Stimulated activated CD4-positive, alpha-beta T cell treated with anti-CD3 and anti-CD28 coated beads, Interleukin-4, amount 100 ng/mL, for 48 hours (primary cell): ENCODE measurements at places on chromosomes 1 and 21.

- DNase-seq: no peak
These were observed 792.0 kb downstream of the LTN1 start for GRCh38 chr21:28200726-28201125.

DNA sequence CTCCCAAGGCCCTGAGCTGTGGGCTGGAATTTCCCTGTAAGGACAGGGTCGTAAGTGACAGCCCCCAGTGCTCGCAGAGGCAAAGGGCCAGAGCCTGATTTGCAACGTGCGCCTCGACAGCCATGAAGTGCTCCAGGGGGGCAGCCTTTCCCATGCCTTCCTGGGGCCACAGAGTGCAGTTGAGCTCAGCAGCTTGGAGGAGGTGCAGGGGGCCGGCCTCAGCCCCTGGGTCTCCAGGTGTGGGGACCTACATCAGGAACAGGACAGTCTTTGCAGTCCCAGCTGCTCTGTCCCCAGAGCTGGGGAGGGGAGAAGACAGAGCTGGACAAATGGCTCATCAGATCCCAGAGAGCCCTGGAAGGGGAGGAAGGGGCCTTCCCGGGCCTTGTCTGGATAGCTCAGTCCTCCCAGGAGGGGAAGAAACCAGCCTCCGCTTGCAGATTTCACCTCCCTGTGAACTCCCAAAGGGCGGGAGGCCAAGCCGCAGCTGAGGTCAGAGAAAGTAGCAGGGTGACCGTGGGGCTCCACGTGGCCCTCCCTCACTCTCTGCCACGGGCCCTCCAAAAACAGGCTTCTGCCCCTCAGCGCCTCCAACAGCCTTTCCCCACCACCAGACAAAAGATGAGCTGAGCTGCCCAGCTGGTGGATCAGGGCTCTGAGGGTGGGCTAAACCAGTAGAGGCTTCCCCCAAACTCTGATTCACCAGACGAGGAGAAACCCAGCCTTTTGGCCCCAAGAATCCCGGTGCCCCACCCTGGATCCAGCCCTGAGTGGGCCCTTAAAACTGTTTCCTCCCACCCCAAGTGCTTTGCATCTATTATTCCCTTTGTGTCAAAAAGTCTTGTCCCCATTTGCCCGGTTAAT lies 76.5 kb downstream of the DHRS3 start:
- no peak for DNase-seq

DNA sequence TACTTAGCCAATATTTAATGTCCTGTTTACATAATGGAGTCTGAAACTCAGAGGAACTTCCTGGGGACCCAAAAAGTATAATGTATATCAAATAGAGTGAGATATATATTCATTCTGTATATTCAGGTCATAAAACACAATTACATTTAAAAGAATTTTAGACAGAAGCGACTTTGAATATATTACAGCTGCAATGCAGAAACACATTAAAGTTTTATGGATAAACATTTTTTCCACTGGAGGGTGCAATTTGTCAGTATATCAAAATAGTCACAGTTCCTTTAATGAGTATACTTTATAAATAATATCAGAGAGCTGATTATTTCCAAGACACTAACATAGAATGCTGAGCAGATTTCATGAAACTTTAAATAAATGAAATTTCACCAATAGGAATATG lies 43.9 kb upstream of the CRB1 start:
- DNase-seq: no peak

GRCh38 chr1:208118841-208119606 lies 125.2 kb downstream of the PLXNA2 start:
- DNase-seq: no peak

DNA sequence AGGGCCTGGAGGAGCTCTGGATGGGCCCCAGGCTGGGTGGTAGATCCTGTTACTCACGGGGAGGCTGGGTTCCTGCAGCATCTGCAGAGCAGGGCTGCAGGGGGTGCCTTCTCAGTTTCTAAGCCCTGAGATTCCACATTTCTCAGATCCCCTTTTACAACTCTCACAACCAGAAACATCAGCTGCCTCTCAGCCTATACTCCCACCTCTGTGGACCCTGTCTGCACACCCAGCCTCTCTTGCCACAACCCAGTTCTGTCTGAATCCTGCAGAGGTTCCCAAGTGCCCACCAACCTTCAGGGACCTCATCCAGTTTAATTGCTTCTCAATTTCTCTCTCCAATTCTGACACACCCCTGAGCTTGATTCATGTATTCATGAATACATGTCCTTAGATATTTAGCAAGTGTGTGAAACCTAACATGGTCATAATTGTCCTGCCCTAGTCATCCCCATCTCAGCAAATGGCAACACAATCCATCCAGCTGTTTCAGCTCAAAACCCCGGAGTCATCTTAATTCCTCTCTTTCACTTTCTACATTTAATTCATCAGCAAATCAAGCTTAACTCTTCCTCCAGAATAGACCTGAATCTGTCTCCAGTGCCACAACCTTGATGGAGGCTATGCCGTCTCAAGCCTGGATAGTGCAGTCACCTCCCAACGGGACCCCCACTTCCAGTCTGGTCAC lies 57.0 kb upstream of the NEK2 start:
- no peak for DNase-seq

GRCh38 chr21:25688275-25689155 lies 46.2 kb downstream of the ATP5PF start:
- no peak for DNase-seq

DNA sequence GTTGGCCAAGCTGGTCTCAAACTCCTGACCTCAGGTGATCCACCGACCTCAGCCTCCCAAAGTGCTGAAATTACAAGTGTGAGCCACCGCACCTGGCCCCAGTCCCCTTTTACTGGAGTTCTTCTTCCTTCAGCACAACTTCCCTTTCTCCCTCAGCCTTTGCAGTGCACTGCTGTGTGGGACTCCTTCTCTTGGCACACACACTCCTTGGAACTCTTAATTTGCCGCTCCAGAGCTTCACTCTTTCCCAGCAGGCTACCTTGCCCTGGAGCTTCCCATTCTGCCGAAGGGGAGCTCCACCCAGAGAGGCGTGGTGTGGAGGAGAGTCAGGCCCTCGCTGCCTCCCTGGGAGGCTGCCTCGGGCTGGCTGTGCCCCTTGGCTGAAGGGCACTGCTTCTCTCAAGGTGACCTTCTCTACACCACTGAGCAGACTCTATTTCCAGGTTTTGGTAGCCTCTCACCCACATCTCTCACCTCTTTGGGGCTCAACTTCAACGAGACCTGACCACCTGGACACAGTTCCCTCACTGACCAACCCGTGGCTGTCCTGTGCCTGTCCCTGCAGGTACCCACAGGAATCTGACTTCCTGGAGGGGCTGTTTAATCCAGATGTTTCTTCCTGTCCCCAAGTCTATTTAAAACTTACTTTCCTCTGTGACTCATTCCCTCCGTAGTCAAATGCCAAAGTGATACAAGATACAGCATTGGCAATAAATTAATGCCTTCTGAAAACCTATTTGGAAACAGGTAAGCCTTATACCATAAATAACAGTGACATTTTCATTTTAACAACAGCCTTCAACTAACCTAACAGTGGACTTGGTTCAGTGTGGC lies 227.3 kb upstream of the KIAA0040 start:
- DNase-seq: no peak

DNA sequence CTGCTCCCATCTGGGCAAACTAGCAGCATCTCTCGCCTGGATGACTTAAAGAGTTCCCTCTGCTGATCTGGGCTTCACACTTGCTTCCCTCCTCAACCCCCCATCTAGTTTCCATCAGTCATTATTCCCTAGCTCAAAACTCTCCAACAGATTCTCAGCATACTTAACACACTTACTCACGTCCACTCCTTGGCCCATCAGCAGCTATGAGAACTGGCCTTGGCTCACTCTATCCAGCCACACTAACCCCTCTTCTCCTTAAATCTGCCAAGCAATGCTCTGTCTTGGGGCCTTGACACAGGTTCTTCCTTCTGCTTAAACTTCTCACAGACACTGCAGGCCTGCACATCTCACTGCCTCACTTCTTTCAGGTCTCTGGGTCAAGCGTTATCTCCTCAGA lies 41.6 kb downstream of the GNG12 start:
- DNase-seq: no peak

DNA sequence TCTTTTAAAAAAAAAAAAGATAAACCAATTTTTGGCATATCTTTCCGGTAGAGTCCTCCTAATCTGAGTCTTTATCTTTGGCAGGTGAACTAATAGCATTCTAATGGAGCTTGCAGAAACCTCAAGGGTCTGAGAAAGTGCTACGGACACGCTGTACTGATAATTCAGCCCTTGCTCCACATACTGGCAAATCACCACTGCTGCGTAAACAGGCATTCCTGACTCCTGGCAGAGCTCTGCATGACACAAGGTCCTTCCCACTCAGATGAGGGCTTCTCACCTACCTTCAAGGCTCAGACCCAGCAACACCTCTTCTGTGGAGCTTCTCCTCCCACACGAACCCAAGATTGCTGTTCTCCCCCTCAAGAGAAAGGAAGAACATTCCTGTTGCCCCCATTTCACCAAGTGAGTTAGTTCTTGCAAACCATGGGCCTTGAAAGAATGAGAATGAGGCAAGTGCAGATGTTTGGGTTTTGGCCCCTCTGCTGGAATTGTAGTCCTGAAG lies 48.0 kb downstream of the LYST start:
- DNase-seq: no peak

- DNase-seq: no peak
These were observed 22.1 kb upstream of the SH3D21 start for GRCh38 chr1:36284061-36284460.

DNA sequence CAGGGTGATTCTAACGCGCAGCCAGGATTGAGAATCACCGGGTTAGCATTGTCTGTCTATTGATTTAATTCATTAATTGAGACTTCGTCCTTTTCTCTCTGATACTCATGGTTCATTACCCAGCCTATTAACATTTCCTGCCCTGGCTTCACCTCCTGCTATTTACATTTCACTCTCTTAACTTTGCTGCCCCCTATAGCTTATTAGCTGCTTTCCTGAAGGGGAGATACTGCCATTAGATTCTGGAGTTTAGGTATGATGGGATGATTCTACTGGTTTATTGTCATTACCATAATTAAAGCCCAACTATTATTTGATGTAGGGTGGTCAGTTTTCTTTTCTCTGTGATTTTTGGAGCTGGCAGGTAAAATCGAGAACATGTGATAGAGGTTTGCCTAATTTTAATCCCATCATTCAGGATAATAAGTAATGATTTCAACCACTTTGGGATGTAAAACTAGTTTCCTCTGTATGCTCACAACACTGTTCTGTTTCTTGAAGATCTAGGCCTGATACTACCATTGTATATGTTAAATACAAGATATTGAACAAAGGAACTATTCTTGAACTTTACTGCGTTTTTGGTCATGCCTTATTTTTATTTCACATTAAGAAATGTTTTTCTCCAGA lies 6.4 kb downstream of the PPP2R5A start:
- DNase-seq: no peak

DNA sequence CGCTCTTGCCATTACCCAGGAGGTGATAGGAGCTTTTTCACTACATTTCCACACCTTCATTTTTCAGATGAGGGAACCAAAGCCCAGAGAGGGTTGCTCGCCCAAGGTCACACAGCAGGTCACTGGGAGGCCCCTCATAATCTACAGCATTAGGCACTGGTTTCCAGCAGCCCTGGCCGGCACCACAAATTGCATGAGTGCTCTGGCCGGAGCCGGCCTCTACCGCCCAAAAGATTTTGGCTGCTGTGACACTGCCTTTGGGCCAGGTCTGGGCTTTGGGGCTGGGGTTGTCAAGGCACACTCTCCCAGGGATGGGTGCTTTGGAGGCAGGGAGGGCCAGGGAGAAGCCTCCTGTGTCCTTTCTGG lies 15.4 kb downstream of the DHRS3 start:
- no peak for DNase-seq

- peak; percentile 37 for DNase-seq
These were observed 26.3 kb upstream of the BCAR3 start for GRCh38 chr1:93707956-93708355.

- DNase-seq: no peak
These were observed 67.4 kb downstream of the OLFM3 start for GRCh38 chr1:101929343-101929742.

- DNase-seq: no peak
These were observed 15.1 kb downstream of the PTPRU start for GRCh38 chr1:29251164-29252124.

- no peak for DNase-seq
These were observed 16.0 kb downstream of the ZNF697 start for GRCh38 chr1:119632103-119632490.

GRCh38 chr1:13901039-13901438 lies 201.1 kb downstream of the PRDM2 start:
- DNase-seq: no peak

DNA sequence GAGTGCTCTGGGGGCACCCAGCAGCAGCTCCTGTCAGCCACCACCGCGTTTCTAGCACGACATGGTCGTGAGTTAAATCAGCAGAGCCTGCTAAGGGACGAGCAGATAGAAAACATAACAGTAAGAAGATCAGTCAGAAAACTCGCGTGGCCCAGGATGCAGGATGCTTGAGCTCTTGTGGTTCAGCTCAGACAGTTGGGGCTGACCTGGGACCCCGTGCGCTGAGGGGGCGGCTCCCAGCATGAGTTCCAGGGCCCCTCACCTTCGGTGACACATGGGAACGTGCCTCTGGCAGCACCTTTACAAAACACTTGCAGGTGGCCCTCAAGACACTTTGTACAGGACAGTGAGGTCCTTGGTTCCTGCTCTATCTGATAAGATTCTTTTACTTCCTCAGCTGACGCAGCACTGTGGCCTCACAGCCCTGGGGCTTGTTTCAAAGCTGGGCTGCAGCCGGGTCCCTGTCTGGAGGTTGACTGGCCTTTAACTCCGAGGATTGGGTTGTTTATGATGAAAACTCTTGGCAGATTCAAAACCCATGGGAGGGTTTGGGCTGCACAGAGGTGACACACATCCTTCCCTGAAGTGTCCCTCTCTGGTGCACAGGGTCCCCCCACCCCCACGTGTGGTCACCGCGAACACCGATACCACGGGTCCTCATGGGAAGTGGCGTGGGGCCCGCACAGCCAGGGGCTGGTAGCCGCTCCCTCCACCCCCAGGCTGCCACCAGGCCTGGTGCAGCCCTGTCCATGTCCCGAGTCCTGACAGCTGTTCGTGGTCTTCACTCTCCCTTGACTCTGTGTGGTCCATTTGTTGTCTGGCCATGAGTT lies 65.3 kb upstream of the COL6A1 start:
- DNase-seq: no peak

- DNase-seq: no peak
These were observed 18.8 kb downstream of the MX1 start for GRCh38 chr21:41444703-41445464.

DNA sequence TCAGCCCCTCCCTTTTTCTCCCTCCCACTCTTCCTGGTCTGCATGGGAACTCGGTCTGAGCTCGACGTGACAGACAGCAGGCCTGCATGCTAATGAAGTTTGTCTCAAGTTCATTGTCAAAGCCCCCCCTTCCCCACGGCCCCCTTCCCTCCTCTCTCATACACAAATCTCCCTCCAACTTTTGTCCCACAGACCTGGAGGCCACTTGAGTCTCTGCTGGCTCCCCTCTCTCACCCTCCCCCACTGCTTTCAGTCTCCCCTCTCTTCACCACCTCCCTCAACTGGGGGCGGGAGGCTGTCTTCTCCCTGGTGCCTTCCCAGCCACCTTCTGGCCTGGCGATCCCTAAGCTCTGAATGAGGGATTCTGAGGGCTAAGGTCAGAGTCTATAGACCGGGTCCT lies 61.3 kb downstream of the RHBG start:
- DNase-seq: no peak
